AG08396 (cell line): ENCODE measurements at places on chromosomes 3 and 15.

GRCh38 chr3:55721716-55722484 is 234.8 kb upstream of the WNT5A start:
- peak; percentile 39 for DNase-seq

DNA sequence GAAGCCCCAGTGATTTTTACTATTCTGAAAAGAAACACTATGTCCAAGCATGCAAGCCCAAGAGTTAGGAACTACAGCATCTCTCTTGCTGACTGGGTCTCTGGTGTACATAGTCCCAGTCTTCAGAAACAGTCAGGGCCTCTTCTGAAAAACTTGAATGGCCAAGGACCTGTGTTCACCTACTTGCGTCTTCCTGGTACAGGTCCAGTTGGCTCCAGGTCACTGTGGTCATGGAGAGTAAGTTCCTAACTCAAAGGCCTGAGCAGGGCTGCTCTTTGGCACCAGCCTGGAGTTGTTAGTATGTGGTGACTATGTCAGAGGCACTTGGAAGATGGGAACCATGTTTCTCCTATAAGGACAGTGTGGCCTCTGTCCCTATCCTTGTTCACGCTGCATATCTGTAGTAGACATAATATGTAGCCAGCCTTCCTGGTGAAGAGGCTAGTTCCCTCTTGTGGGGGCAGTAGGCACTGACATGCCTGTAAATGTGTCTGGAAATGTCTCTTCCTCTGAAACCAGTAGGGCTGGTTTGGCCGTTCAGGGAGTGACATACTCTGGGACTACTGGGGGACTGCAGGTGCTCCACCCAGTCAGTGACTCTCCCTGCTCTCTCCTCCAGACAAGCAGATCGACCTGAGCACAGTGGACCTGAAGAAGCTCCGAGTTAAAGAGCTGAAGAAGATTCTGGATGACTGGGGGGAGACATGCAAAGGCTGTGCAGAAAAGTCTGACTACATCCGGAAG is 2.6 kb upstream of the RBM15B start:
- DNase-seq, result no peak

GRCh38 chr15:62389885-62390790 is 225.1 kb upstream of the C2CD4B start:
- DNase-seq, result peak; percentile 94

GRCh38 chr3:140602781-140603180 is 75.1 kb upstream of the TRIM42 start:
- DNase-seq, result no peak

DNA sequence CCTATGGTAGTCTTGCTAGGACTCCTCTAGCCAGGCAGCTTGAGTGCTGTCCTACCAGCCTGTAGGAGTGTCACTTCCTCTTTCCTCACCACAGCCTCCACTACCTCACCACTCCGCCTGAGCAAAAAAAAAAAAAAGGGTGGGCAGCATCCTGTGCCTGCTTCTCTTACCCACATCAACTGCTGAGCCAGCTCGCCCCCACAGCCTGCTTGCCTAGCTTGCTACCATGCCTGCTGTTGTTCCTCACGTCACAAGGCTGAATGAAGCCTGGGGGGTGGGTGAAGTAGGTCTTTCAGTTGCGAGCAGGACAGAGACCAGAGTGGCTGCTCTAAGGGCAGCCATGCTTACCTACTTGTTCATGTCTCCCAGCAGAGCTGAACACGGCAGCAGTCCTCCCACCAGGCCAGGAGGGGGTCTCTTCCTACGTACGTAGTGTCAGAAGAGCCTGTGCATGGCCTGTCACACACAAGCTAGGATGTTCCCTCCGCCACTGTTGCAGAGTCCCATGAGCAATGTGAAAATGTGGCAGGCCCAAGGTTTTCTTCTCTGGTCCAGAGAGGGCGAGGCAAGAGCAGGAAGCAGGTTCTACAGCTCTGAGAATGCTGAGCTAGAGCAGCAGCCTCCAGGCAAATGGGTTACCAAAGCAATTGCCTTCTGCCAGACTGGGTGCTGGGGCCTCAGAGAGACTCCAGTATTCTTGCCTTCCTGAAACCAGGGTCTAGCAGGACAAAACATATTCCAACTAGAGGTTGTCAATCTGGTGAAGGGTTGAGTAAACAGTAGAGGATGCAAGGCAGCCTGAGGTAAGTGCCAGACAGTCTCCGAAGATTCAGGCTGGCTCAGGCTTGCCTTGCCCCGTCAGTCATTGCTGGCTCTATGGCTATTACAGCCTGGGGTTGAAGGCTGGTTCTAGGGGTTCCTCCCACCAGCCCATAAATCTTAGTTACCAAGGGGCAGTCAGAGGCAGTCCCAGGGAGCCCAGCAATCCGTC is 8.1 kb downstream of the PPM1M start:
- DNase-seq, result no peak

- DNase-seq, result no peak
Observed at GRCh38 chr15:82306791-82307713, 42.2 kb downstream of the GOLGA6L10 start.

- no peak for DNase-seq
Observed at GRCh38 chr3:195163719-195164572, 107.0 kb downstream of the XXYLT1 start.

DNA sequence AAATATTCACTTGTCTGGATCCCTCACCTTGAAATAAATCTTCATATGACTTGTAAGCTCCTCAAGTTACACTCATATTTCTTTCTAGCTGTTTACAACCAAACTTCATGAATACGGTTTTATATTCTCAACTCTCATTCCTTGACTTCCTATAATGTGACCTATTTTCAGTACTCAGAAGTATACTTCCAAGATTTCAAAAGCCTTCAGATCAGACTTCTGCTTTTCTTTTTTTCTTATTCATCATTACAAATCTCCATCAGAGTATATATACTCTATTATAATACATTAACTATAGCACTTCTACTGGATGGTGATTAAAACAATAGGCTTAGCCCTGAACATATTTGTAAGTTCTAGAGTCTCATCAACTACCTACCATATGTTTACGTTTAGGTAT is 123.6 kb upstream of the ALCAM start:
- no peak for DNase-seq

- DNase-seq, result peak; percentile 45
Observed at GRCh38 chr3:172622916-172623700, 87.8 kb downstream of the NCEH1 start.

- DNase-seq, result no peak
Observed at GRCh38 chr3:59412516-59412915, 362.7 kb upstream of the CFAP20DC start.

- DNase-seq, result no peak
Observed at GRCh38 chr3:21528291-21528995, 222.6 kb downstream of the ZNF385D start.

DNA sequence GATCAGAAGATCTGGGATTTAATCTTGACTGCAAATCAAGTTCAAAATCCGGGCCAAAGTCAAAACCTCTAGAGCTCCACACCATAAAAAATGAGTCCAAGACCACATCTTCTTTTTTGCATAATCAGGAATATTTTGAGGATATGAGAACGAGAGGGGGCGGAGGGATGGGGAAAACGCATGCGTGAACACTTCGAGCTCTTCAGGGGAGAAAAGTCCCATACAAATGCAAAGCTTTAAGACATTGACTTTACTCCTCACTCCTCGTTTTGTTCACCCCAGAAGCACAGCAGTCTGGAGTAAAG is 68.2 kb downstream of the SUMF1 start:
- DNase-seq, result no peak

- DNase-seq, result no peak
Observed at GRCh38 chr15:41746802-41747201, 27.5 kb upstream of the MAPKBP1 start.

DNA sequence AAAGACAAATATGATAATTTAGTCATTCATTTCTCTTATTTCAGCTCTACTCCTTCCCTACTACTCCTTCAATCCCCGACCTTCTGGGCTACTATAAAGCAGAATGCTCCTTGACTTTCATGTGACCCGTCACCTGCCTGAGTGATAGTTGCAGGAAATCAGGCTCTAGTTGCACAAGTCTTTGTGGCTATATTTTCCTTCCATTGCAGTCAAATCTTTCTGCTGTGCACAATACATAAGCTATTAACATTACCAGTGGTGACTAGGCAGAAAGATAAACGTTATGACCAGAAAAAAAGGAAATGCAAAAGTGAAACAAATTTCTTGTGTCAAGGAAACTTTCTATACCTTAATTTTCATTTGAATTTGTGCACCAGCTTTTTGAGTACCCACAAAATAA is 2.3 kb downstream of the SUCNR1 start:
- no peak for DNase-seq

GRCh38 chr3:129606636-129607390 is at the start of gene PLXND1:
Gene PLXND1 (minus strand): TSS chr3:129606676. CDS start chr3:129606639, 37 bp downstream.
- peak; percentile 93 for DNase-seq

GRCh38 chr3:186617036-186617946 is 4.4 kb downstream of the AHSG start:
- peak; percentile 95 for DNase-seq

- DNase-seq, result no peak
Observed at GRCh38 chr3:212432-212831, 15.9 kb downstream of the CHL1 start.

- DNase-seq, result no peak
Observed at GRCh38 chr15:37740623-37741141, 193.8 kb upstream of the TMCO5A start.

DNA sequence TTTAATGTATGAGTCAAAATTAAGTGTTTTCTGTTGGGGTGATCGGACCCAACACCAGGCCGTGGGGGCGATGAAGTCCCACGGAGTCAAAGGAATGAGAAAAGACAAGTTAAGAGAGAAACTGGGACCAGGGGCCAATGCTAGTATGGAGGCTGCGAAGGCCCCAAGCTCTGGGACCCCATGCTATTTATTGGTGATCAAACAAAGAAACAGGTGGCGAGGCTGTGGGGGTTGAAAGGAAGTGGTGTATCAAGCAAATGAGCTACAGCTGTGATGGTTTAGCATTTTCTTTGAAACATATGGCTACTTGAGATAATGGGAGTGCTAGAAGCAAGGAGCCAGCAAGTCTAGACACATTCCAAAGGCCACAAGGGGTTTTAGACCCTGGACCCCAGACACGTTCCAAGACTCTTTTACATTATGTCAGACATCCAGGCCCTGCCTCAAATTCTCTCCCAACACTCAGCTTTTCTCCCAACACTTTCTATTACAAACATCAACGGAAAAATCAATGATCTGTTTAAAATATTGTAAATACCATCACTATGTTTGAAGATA is 56.0 kb upstream of the SNRPN start:
- DNase-seq, result no peak

DNA sequence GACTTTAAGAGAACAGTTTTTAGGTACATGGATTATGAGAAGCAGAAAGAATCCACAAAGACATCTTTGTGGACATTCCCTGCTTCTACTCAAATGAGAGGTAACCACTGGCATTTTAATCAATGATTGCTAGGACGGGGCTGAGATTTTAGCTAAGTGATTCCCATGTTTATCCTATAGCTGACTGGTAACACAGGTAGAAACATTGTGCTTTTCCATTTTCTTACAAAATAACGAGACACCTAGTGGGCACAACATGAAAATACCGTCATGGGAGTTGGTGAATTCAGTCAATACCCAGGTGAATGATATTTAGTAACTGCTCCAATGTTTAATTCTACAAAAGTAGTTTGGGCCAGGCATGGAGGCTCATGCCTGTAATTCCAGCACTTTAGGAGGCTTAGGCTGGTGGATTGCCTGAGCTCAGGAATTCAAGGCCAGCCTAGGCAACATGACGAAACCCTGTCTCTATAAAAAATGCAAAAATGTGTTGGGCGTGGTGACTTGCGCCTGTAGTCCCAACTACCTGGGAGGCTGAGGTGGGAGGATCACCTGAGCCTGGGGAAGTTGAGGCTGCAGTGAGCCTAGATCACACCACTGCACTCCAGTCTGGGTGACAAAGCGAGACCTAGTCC is 37.2 kb upstream of the DENND4A start:
- peak; percentile 13 for DNase-seq

GRCh38 chr3:62249484-62249776 is 123.9 kb downstream of the FEZF2 start:
- DNase-seq, result no peak

DNA sequence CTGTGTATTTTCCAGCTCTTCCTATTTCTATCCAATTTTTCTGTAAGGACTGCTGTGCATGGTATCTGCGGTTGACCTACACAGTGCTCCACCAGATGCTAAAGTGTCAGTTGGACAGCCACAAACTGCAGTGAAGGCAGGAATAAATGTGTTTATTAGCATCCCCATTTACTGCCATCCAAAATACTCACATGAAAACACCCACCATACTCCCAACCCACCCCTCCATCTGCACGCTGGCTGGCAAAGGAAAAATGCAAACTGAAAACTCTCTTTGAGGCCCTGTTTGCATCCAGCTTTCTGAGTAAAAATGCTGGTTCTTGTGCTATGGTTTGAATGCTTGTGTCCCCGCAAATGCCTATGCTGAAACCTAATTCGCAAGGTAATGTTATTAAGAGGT is 515.5 kb downstream of the ZNF385D start:
- DNase-seq, result no peak

- no peak for DNase-seq
Observed at GRCh38 chr15:32688151-32688639, 29.6 kb upstream of the GREM1 start.

DNA sequence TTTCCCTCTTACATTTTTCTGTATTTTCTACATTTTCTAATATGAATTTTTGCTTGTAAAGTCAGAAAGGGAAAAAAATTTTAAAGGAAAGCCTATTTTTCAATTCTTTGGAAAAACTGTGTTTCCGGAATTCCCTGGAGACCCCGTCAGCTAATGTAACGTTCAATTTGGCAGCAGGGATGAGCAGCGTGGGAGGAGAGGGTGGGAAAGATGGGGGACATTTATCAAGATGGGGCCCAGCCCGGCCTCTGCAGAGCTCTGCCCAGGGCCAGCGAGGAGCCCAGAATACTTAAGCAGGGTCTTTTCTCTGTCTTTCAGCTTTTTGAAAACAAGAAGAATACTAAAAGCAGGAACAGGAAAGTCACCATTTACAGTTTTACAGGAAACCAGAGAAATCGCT is 129.0 kb downstream of the LRRK1 start:
- DNase-seq, result no peak

DNA sequence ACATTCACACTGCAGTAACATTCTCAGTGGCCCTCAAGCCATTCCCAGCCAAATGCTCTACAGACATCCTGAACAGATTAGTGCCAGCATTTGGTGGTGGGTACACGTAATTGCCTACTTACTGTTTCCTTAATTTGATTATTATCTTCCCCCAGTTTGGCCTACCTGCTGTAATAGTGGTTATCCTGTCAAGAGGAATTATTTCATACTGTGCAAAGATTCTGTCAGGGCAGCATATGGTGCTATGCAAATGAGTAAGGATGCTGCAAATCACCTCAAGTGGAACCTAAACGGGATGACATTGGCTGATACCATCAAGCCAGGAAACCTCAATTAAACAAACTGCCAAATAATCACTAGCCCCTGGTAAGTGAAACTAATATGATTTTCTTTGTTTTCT is 88.7 kb downstream of the SEMA6D start:
- no peak for DNase-seq

GRCh38 chr3:38579551-38580449 is 69.7 kb downstream of the SCN5A start:
- peak; percentile 56 for DNase-seq

DNA sequence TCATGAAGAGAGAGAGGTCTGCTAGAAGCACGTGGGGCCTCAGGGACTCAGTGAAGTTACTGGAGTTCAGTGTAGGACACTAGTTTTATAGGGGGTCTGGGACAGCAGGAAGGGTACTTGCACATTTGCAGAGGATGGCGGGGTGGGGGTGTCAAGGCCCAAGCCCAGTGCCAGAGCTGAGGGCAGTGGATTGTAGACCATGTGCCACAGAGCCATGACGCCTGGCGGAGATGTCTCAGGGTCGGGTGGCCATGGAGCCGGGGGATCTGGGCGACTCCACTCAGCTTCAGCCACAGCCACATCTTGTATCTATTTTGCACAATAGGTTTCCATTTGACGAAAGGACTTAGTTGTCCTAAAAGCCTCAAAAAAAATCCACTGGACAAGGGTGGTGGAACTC is 50.4 kb upstream of the RGMA start:
- DNase-seq, result no peak
